ENCODE measurements at places on chromosomes 7 and 10.

DNA sequence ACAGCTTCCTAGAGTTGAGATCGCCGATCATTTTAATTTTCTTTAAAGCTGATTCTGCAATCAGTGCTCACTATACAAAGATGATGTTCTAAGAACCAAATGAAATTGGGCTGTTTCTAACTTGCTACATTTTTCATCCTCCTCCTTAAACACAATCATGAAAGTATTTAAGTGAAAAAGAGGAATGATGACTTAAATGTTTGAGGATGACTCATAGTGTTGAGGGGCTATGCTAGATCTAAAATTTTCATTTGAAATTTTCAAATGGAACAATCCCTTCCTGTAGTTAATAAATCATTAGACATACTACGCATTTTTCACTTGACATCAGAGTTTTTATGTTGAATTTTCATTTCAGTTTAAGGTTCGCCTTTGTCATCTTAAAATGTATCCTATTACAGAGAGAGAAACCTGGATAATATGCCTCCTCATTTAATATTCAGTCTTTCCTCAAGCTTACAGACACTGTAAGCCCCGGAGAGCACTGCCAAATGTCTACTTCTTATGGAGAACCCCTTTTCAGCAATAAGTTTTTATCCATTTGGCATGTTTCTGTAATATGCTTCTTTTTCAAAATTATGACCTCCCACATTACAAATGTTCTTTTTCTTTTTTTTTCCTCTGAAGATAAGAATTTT lies 499.6 kb downstream of the MAGI2 start:
- no peak for DNase-seq

DNA sequence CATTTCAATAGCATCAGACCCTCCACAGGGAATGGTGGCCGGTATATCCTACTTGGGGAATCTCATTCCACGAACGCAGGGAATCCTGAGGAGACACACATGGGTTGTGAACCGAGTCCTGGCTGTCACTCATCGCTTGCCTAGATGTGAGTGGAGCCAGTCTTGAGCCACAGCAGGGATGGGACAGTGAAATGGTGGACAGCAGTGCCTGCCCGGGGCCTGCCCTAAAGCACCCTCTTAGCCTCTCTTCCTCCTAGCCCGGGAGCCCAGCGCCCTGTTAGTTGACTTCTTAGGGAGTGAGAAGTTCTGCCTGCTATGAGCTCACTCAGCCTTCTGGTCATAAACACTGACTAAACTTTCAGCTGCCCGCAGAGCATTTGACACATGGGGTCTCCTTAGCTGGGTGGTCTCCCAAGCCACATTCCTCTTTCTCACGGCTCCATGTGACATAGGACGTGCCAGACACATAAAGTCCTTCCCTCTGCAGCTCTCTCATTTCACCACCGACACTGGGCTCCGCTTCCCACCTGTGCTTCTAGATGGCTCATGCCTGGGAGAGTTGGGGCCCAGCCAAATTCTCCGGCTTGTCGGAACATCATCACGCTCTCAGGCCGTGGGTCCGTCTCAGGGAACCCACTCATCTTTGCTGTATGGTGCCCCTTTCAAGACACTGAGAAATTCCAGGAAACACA lies 60.9 kb downstream of the TCERG1L start:
- no peak for DNase-seq

DNA sequence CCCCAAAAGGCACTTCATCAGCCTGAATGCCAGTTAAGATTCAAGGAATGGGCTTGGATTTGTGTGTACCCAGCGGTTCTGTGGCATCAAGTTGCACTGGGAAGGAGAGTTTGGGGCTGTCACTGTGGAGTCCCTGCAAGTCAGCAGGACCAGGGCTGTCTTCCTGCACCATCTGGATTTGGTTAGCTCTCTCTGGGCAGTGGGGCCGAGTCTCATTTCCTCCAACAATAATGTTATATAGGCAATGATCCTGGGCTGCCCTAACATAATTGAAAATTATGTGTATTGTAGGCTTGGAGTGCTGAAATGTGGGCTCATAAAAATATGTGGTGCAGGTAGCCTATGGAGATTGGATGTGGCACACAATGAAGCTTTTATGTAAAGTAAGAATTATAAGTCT lies 87.2 kb downstream of the TCF7L2 start:
- DNase-seq, result no peak

DNA sequence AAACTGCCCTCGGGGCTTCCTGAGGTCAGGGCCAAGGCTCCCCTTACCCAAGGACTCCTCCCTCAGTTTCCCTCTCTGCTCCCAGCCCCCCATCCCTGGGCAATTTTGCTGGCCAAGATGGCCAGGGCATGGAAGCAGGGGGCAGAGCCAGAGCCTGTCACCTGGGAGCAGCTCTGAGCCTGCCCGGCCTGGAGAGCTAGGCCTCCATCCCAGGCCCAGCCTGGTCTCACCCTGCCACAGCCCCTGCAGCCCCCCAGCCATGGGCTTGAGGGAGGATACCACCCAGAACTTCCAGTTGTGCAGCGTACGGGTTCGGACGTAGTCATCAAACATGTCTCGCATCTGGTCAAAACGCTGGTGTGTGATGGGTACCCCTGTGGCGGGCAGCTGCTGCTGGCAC lies 17.0 kb upstream of the TBL2 start:
- no peak for DNase-seq

All from ovary (tissue), 10 donors.